A549 treated with AZD2906 at 1 μM for 4 hours (cell line): ENCODE measurements at places on chromosomes 3 and 15. TPM values are rescaled to one million over a fixed set of nuclear protein-coding genes. Genes with fewer than 3 reads are reported as not detected.

CCR1 gene
- not detected in 5 replicates for total RNA-seq

IL5RA gene
- not detected in 5 replicates for total RNA-seq

PPP1R14D gene
- 0.14 to 0.21 TPM (median 0.17 TPM) in 3 of 5 replicates, not detected in the others for total RNA-seq

ERICH6 gene
- total RNA-seq: 0.10 TPM in 1 of 5 replicates, not detected in the others

TMEM39A gene
- 21.2 to 24.4 TPM (median 23.8 TPM) in 5 replicates for total RNA-seq

SLC51A gene
- total RNA-seq: 0.11 TPM in 1 of 5 replicates, not detected in the others

IDH3A gene
- 63.4 to 90.4 TPM (median 64.7 TPM) in 5 replicates for total RNA-seq

GHSR gene
- total RNA-seq: not detected in 5 replicates

ANKRD63 gene
- 0.24 to 0.43 TPM (median 0.33 TPM) in 5 replicates for total RNA-seq

KBTBD13 gene
- not detected in 5 replicates for total RNA-seq

STRA6 gene
- total RNA-seq: 50.4 to 82.4 TPM (median 71.8 TPM) in 5 replicates

ATP13A4 gene
- 0.15 TPM in 1 of 5 replicates, not detected in the others for total RNA-seq

SCAANT1 gene
- total RNA-seq: not detected in 5 replicates

LSMEM2 gene
- 0.11 to 0.13 TPM in 2 of 5 replicates, not detected in the others for total RNA-seq

PAQR5 gene
- 69.3 to 93.4 TPM (median 86.5 TPM) in 5 replicates for total RNA-seq

LRRN1 gene
- total RNA-seq: 0.02 TPM in 1 of 5 replicates, not detected in the others

RETNLB gene
- not detected in 5 replicates for total RNA-seq

STAC gene
- 1.8 to 2.6 TPM (median 1.9 TPM) in 5 replicates for total RNA-seq

CAND2 gene
- 0.26 to 0.37 TPM (median 0.33 TPM) in 5 replicates for total RNA-seq

GOLGA8N gene
- total RNA-seq: 0.95 to 2.1 TPM (median 1.2 TPM) in 5 replicates

SYNPR gene
- total RNA-seq: not detected in 5 replicates

SLC6A11 gene
- total RNA-seq: 0.06 to 0.09 TPM (median 0.07 TPM) in 5 replicates

PPP4R2 gene
- 27.6 to 43.5 TPM (median 35.9 TPM) in 5 replicates for total RNA-seq

PCSK6 gene
- 12.0 to 14.0 TPM (median 13.7 TPM) in 5 replicates for total RNA-seq

CP gene
- 3.4 to 7.4 TPM (median 6.1 TPM) in 5 replicates for total RNA-seq
